NCI-H1105 (cell line): ENCODE measurements at places on chromosomes 11 and 22.

DNA sequence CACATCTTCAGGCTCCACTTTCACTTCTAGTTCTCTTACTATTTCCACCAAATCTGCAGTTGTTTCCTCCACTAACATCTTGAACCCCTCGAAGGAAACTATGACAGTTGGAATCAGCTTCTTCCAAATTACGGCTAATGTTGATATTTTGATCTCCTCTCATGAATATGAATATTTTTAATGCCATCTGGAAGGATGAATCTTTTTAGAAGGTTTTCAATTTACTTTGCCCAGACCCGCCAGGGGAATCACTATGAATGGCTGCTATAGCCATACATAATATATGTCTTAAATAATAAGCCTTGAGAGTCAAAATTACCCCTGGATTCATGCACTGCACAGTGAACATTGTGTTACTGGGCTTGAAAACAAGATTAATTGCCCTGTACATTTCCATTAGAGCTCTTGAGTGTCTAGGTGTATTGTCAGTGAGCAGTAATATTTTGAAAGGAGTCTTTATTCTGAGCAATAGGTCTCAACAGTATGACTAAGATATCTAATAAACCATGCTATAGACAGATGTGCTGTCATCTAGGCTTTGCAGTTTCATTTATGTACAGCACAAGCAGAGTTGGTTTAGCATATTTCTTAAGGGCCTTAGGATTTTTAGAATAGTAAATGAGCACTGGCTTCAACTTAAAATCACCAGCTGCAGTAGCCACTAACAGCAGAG, 48.3 kb upstream of the LRRC55 start:
- DNase-seq = peak; percentile 31

DNA sequence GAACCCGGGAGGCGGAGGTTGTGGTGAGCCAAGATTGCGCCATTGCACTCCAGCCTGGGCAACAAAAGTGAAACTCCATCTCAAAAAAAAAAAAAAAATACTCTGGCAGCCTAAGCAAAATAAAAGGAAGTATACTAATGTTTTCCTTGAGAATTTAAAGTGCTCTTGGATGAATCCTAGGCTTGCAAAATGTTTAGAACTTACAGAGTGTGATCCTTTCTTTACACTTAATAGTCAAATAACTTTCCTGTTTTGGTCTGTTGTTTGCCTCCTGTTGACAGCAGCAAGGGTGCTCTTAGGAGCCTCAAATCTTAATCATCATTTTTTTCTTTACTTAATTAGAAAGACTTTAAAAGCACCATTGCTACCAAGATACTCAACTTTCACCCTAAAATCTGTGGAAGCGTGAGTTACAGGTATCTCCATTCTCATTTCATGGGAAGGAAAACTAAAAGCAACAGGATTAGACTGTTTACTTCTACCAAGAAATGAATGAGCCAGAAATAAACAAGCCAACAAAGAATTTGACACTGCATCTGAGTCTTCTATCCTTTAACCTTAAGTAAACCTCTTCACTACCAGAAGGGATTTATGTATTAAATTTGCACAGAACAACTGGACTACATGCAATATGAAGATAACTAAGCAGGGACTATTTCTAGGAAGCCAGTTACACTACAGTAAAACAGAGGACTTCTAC, 38.7 kb upstream of the CRTAM start:
- DNase-seq = no peak

DNA sequence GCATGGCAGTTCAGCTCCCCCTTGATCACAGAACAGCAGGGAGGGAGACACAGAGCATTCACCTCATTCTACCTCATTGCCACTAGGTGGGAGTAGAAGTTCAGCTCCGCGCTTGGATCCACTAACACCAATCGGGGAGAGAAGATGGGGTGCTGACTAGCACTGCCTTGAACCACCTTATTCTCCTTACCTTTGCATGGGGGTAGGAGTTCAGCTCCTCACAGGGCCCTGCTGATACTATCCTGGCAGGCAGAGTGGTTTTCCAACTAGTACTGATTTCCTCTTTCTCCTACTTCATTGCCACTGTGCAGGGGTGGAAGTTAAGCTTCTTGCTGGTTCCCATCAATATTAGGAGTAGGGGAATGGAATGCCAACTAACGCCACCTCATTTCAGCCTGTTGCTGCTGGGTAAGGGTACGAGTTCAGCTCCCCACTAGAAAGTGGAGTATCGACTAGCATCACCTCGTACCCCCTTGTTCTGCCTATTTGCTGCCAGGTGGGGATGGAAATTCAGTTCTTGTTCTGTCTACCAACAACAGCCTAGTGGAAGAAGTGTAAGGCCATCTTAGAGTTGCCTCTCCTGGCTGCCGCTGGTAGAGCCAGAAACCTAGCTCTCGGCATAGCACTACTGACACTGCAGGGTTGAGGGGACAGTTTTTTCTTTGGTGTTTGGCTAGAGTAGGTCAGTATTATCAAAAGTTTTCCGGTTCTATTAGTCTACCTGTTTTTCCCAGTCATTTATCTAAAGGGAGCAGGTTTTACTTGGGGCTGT, 550.9 kb upstream of the CCDC90B start:
- DNase-seq = peak; percentile 31

GRCh38 chr11:3836903-3837302, 3.9 kb downstream of the RHOG start:
- DNase-seq = no peak

GRCh38 chr22:16601437-16602223, 9.0 kb upstream of the CCT8L2 start:
- no peak for DNase-seq

- no peak for DNase-seq
Measured at GRCh38 chr11:5293028-5293427, 8.7 kb downstream of the OR51B4 start.

DNA sequence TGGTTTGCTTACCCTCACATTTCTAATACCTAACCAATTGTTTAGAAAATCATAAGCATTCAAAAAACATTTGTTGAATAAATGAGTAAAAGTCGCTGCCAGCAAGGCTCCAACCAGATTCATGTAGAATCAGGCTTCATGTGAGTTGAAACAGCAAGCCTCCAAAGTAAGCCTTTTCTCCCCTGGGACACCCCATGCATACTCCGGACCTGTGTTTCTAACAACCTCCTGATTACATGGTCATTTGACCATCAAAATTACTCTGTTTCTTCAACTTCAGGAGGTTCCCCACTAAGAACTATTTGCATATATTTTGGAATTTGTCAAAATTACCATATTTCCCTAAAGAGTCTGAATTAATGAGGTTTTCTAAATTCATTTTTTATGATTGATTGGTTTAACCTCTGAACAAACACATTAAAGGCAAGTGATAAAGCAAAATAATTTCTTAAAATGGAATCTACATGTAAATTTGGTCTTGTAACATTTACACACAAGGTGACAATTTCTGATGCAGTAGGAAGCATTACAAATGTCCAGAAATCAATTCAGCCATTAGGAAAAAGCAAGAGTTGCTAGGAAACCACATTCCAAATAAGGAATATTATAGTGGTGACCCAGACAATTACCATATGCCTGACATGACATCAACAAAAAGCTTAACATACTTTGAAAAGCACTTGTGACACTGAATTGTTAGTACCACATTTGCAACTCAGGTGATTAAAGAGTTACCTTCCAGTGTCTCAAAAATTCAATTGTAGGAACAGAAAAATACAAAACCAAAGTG, 252.6 kb downstream of the GUCY1A2 start:
- no peak for DNase-seq

DNA sequence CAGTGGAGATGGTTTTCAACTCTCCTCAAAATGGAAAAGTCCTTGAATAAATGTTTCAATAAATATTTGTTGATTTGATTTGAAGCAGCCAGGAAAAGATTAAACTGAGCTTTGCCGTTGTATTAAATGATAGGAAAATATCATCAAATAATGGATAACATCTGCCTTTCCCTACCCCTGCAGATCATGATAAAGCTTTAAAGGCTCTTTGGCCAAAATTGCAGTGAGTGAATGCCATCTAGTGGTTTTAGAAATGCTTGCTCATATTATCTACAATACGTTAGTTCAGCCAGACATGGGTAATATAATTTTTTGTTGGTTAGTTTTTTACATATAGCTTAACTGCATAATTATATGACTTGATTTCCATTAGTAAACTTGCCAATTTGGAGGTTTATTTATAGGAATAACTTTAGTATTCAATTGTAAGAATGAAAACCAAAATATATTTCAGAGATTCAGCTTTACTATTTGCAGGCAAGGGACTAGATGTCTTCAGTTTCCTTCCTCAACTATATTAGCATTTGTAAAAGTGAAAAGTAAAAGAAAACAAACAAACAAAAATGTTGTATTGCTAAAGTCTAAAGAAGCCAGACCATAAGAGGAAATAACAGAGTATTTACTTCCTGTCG, 159.2 kb downstream of the MSANTD4 start:
- peak; percentile 35 for DNase-seq

DNA sequence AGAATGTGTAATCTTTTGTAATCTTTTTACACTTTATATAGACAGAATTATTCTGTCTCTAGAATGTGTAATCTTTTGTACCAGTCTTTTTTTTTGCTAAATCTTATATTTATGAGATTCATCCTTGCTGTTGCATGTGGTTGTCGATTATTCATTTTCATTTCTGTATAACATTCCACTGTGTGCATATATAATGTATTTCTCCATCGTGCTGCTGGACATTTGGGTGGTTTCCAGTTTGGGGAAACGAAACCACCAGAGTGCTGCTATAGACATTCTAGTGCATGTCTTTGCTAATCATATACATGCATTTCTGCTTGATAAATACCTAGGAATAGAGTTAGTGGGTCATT, 146.5 kb downstream of the GRIK4 start:
- no peak for DNase-seq

DNA sequence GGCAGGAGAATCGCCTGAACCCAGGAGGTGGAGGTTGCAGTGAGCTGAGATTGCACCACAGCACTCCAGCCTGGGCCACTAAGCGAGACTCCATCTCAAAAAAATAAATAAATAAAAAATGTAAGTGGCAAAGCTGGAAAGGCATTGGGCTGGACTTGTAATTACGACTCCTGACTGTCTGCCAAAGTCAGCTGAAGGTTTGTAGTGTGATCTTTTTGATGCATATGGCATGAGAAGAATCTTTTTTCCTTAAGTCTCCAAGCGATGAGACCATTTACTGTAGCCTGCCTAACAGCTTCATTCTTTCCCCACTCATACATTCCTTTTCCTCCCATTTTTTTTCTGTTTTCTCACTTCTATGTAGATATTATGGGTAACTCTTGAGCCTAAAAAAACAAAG, 24.8 kb downstream of the CTNND1 start:
- DNase-seq = no peak

DNA sequence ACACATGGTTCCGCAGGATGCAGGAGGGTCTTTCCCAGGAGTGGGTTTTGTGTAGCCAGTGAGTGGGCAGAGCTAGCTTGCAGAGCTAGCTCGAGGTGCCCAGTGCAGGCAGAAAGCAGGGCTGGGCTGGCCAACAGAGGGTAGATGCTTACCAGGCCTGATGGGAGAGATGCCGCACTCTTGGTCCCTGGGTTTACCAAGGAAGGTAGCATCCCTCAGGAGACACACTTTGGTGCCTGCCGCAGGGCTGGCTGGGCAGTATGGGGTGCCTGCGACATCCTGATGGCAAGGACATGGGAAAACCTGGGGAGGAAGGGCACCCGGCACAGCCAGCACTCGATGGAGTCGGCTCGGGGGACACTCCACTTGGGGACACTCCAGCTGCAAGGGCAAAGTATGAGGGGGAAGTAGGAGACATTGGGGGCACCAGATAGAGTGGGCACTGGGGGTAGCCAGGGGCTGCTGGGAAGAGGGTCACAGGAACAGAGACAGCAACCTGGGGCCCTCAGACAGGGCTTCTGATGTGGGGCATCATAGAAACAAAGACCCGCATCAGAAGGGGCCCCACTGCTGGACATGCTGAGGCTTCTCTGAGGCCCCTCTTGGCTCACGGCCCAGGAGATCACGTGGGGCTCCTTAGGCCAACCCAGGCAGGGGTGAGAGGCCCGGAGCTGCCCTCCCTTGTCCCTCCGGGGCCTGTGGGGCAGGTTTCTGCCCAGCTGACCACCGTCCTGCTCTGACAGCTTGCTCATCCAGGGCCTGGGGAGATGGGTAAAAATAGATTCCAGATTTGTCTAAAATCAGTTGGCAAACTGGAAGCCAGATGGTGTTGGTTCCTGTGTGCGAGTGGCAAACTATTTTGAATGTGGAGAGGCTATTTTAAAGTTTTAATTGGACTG, 89.8 kb downstream of the MORC2 start:
- no peak for DNase-seq

- no peak for DNase-seq
Measured at GRCh38 chr11:131033151-131033651, 116.9 kb upstream of the SNX19 start.

GRCh38 chr11:82523141-82523540, 210.5 kb downstream of the FAM181B start:
- peak; percentile 9 for DNase-seq

GRCh38 chr11:1204381-1205101, 18.3 kb upstream of the MUC5B start:
- DNase-seq = no peak

- no peak for DNase-seq
Measured at GRCh38 chr22:17944256-17944655, 80.1 kb downstream of the MICAL3 start.

DNA sequence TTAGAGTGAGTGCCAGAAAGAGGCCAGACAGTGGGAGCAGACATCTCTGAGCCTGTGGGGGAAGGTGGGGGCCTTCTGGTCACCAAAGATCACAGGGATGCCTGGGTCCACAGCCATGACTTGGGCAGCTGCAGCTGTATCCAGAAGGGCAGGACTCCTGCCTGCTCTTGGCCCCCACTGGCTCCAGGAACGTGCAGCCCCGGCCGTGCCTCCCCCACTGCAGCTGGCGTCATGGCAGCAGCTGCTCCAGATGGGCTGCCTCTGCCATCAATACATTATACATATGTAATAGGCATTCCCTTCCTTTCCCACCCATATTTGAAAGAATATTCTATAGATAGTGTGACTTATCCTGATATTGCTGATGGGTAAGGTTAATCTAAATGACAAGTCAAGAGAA, 195.5 kb upstream of the SNX19 start:
- no peak for DNase-seq

GRCh38 chr11:84922836-84923235, 704.3 kb downstream of the DLG2 start:
- DNase-seq = no peak

DNA sequence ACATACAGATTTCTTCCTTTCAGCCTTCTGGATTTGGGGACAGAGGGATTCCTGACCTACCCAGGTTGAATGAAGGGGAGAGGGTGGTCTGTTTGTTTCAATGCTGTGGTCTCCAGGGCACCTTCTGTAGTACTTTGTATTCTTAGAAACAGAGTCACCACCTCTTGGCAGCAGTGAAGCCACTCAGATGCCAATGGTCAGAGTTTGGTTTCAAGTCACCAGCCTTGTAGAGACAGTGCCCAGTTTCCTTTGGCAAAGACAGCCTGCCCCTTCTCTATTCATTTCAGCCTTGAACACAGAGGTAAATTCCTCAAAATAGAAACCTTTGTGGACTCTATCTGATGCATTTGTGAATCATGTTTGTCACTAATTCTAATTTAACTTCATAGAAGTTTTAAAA, 111.7 kb upstream of the RASSF10 start:
- no peak for DNase-seq

DNA sequence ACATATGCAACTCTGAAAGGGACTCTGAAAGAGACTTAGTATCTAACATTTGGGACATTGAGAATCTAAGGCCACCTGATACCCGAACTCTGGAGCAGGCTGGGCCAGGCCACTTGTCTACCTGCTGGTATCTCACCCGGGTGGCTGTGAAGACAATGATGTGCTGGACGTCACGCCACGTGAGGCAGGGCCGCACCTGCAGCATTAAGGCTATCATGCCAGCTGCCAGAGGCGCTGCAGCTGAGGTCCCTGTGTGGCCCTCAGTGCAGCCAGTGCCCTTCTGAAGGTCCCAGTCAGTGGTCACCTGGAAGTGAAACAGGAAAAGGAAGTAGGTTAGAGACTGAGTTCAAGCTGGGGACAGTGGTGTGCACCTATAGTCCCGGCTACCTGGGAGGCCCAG, 12.4 kb downstream of the PCSK7 start:
- DNase-seq = no peak
